ENCODE measurements at places on chromosomes 7 and 10. TPM values are rescaled to one million over a fixed set of nuclear protein-coding genes. Genes with fewer than 3 reads are reported as not detected.

- DNase-seq, result no peak
- no peak overlapping the region for H3K4me3 ChIP-seq
- no peaks in the 10 kb centered on the region for H3K36me3 ChIP-seq
- H3K27me3 ChIP-seq, result no peaks in the 10 kb centered on the region
- H3K4me1 ChIP-seq, result no peaks in the 10 kb centered on the region
- H3K27ac ChIP-seq, result no peak overlapping the region
Observed at GRCh38 chr7:22712999-22713398, 14.0 kb upstream of the IL6 start.

- no peaks in the 10 kb centered on the region for H3K27me3 ChIP-seq
- H3K27ac ChIP-seq, result no peak overlapping the region
- H3K4me3 ChIP-seq, result no peak overlapping the region
- no peak for DNase-seq
- peaks cover 7% of the 10 kb centered on the region for H3K4me1 ChIP-seq
Observed at GRCh38 chr7:39613577-39613976, 9.8 kb upstream of the RALA start.

DNA sequence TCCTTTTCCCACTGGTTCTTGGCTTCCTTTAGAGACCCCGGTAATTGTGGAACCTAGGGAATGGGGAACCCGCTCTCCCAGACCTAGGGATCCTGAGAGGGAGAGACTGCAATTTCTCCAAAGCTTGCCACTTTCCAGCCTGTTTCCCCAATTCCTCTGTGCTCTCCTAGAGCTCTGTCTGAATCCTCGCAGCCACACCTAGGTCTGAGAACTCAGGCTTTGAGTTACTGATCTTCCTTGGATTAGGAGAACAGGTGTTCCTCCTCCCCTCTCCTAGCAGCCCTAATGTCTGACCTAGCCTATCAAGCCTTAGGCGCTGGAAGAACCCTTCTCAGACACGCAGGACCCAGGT lies 20.0 kb downstream of the WNT8B start:
- no peak overlapping the region for H3K27ac ChIP-seq
- H3K27me3 ChIP-seq, result peaks cover 33% of the 10 kb centered on the region
- peaks cover 4% of the 10 kb centered on the region for H3K36me3 ChIP-seq
- no peaks in the 10 kb centered on the region for H3K4me1 ChIP-seq

DNA sequence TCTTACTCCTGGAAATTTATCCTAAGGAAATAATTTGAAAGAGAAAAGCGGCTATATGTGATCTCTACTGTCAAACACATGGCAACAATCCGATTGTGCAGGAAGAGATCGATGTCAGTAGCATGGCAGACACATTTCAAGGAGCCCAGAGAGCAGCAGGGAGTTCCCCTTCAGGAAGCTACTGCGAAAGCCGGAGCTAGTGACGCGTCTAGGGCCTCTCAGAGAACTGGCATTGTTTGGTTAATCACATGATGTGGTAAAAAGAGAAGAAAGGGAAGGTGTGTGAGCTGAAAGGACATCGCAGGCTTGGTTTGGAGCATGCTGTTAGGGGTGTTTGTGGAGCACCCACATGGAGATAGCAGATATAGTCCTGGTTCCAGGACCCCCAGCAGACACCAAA lies 74.9 kb downstream of the BEND7 start:
- no peaks in the 10 kb centered on the region for H3K27me3 ChIP-seq
- no peak overlapping the region for H3K4me3 ChIP-seq
- no peaks in the 10 kb centered on the region for H3K4me1 ChIP-seq
- no peaks in the 10 kb centered on the region for H3K36me3 ChIP-seq

GRCh38 chr10:112286837-112287818 lies 3.9 kb downstream of the TECTB start:
- no peaks in the 10 kb centered on the region for H3K36me3 ChIP-seq
- H3K27ac ChIP-seq, result no peak overlapping the region
- H3K4me3 ChIP-seq, result no peak overlapping the region
- no peaks in the 10 kb centered on the region for H3K27me3 ChIP-seq

GRCh38 chr7:7203813-7204575 lies 21.6 kb downstream of the C1GALT1 start:
- H3K4me1 ChIP-seq, result no peaks in the 10 kb centered on the region
- no peaks in the 10 kb centered on the region for H3K27me3 ChIP-seq
- no peak overlapping the region for H3K27ac ChIP-seq
- H3K4me3 ChIP-seq, result no peak overlapping the region
- DNase-seq, result no peak
- H3K36me3 ChIP-seq, result no peaks in the 10 kb centered on the region

- H3K27me3 ChIP-seq, result no peaks in the 10 kb centered on the region
- no peak overlapping the region for H3K4me3 ChIP-seq
- DNase-seq, result no peak
- H3K27ac ChIP-seq, result no peak overlapping the region
Observed at GRCh38 chr10:22324413-22324812, 3.5 kb downstream of the BMI1 start.

LRRN3 gene
- 6.5 TPM for total RNA-seq

GRCh38 chr7:22110227-22110839 lies 164.6 kb upstream of the CDCA7L start:
- peak; percentile 57 for DNase-seq
- H3K27me3 ChIP-seq, result no peaks in the 10 kb centered on the region
- H3K4me3 ChIP-seq, result no peak overlapping the region
- no peak overlapping the region for H3K27ac ChIP-seq
- no peaks in the 10 kb centered on the region for H3K36me3 ChIP-seq

- DNase-seq, result no peak
- no peak overlapping the region for H3K4me3 ChIP-seq
- no peaks in the 10 kb centered on the region for H3K36me3 ChIP-seq
- H3K27me3 ChIP-seq, result no peaks in the 10 kb centered on the region
- peaks cover 18% of the 10 kb centered on the region for H3K4me1 ChIP-seq
Observed at GRCh38 chr10:118569882-118570252, 25.6 kb downstream of the PRLHR start.

ZNF12 gene
- 35.2 TPM for total RNA-seq

STEAP1B gene
- total RNA-seq, result 18.6 TPM

DNA sequence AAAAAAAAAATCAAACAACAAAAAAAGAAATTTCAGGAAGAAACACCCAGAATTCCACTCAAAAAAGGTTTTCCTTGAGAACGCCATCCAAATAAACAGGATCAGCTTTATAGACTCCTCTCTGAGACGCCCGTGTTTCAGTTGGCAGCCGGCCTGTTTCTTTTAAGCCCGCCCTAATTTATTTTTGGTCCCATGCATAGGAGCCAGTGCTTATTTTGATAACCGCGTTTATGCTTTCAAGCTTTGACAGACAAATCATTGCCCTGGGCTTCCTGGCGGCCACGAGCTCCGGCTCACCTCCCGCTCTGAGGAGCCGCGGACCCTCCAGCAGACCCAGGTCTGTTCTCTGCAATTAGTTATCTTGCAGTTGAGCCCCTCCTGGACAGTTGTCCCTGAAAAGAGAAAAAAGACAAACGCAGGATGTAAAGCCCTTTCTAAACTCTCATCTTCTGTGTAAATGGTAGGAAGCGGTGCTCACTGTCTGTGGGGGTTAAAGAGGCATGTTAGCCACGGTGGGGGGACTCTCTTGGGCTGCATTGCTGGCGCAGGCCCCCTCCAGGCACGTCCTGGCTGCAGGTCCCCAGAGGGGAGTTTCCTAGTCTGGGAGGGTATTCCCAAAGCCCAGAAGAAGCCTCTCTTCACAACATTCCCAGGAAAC lies 22.2 kb upstream of the UNCX start:
- no peak overlapping the region for H3K27ac ChIP-seq
- H3K4me1 ChIP-seq, result peaks cover 12% of the 10 kb centered on the region
- no peaks in the 10 kb centered on the region for H3K36me3 ChIP-seq
- peaks cover 79% of the 10 kb centered on the region for H3K27me3 ChIP-seq
